ENCODE measurements at places on chromosomes 1 and 21. TPM values are rescaled to one million over a fixed set of nuclear protein-coding genes. Genes with fewer than 3 reads are reported as not detected.

DNA sequence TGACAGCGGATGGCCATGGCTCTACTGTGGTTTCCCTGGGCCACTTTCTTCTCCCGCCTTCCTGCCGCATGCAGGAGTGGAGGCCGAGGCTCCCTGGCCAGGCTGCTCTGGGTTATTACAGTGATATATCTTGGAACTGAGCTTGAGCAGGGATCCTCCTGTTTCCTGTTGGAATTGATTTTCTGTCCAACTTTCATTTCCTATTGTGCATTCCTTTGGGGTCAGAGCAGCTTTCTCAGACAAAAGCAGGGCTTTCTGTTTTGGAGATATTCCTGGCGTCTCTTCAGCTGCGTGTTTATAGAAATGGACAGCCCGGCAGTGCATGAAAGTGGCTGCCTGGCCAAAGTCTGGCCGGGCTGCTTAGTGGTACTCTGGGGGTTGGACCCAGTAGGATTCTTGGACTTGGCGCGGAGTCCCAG is 146.4 kb downstream of the KIF26B start:
- DNase-seq = no peak
- peaks cover 10% of the 10 kb centered on the region for H3K4me1 ChIP-seq
- H3K36me3 ChIP-seq = no peaks in the 10 kb centered on the region
- H3K27me3 ChIP-seq = no peaks in the 10 kb centered on the region
- no peak overlapping the region for H3K4me3 ChIP-seq

Gene PIGP
- total RNA-seq = 16.1 TPM

DNA sequence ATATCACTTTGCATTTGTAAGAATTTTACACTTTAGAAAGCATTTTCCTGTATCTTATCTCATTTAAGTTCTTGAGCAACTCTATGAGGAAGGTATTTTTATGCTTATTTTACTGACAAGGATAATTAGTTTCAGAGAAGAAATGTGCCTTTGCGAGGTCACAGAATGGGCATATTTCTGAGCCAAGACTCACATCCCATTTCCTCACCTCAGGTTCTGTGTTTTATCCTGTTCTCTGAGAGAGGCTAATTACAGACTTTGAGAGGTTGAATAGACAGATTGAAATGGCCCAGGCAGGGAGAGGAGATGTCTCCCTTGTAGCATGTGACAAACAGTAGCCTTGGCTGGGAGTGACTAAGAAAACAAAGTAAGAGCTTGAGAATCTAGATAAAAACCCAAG is 39.1 kb upstream of the ZC3H11B start:
- peaks cover 10% of the 10 kb centered on the region for H3K4me1 ChIP-seq
- DNase-seq = no peak
- H3K27me3 ChIP-seq = no peaks in the 10 kb centered on the region
- peaks cover 8% of the 10 kb centered on the region for H3K36me3 ChIP-seq
- H3K27ac ChIP-seq = no peak overlapping the region
- H3K4me3 ChIP-seq = no peak overlapping the region

Gene MMEL1
- 0.84 TPM for total RNA-seq

GRCh38 chr1:41800311-41800829 is 118.4 kb downstream of the HIVEP3 start:
- no peaks in the 10 kb centered on the region for H3K36me3 ChIP-seq
- DNase-seq = no peak
- no peak overlapping the region for H3K4me3 ChIP-seq
- H3K4me1 ChIP-seq = no peaks in the 10 kb centered on the region
- H3K27me3 ChIP-seq = no peaks in the 10 kb centered on the region

All from neural crest cell (in vitro differentiated cells).